ENCODE measurements at places on chromosomes 2 and 18. TPM values are rescaled to one million over a fixed set of nuclear protein-coding genes. Genes with fewer than 3 reads are reported as not detected.

NT5DC4 gene
- not detected for polyA plus RNA-seq

CFAP221 gene
- polyA plus RNA-seq: not detected

CYS1 gene
- not detected for polyA plus RNA-seq

KLHL30 gene
- not detected for polyA plus RNA-seq

SP140L gene
- 94.6 TPM for polyA plus RNA-seq

BCL11A gene
- polyA plus RNA-seq: 81.8 TPM

USP14 gene
- 14.2 TPM for polyA plus RNA-seq

MREG gene
- polyA plus RNA-seq: 2.1 TPM

DNA sequence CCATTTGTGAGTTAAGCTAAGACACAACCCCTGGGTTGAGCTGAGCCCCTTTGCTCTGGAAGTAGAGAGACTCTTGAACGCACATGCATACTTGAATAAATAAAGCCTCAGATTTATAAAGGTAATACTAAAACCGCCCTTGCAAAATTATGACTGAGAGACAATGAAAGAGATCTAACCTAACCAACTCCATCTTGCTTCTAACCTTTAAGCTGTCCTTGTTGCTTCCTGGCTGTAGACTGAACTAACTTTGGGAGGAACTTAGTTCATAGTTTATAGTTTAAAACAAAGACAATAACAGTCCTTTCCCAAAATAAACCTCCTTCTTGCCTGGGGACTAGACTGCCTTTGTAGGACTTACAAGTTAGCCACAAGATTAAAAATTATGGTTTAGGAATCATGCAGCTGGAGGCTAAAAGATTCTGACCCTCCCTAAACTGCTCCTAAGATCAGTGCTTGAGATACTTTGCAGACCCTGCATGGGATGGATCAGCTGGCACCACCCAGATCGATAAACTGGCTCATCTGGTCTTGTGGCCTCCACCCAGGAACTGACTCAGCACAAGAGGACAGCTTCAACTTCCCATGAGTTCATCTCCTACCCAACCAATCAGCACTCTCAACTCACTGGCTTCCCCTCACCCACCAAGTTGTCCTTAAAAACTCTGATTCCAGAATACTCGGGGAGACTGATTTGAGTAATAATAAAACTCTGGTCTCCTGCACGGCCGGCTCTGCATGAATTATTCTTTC lies 240.2 kb upstream of the SLC14A2 start:
- DNase-seq: no peak

DNA sequence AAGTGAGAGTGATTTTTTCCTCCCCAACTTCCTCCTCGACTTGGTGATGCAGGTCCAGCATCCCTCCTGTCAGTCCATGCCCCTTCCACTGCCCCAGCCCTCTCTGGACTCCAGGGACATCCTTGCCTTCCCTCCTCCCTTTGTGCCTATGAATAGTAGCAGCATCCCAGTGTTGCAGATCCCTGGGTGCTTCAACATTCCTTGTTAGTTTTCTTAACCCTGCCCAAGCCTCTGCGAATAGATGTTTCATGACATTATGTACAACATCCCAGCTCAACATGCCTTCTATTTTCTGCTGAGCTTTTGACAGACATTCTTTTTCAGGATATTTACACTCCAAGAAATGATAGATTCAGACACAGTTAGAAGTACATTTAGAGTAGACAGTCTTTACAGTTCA lies 35.3 kb upstream of the CCDC150 start:
- DNase-seq: no peak

DNA sequence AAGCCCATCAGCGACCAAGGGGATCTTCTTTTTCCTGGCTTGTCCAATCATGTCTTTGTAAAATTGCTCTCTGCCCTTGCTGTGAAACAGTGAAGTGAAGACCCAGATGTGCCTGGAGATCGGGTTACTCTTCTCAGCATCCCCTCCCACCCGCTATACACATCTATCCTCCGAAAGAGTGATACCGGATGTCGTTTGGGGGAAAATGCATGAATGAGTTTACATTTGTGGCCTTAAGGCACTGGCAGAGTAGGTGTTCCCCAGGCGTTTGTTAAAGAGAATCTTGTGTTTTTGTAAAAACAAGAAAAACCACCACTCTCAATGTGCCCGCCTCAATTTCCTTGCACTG lies 528.3 kb downstream of the CMPK2 start:
- no peak for DNase-seq

- DNase-seq: no peak
Observed at GRCh38 chr2:54015798-54016699, 45.3 kb upstream of the PSME4 start.

- no peak for DNase-seq
Observed at GRCh38 chr18:70423988-70424387, 135.1 kb downstream of the SOCS6 start.

DNA sequence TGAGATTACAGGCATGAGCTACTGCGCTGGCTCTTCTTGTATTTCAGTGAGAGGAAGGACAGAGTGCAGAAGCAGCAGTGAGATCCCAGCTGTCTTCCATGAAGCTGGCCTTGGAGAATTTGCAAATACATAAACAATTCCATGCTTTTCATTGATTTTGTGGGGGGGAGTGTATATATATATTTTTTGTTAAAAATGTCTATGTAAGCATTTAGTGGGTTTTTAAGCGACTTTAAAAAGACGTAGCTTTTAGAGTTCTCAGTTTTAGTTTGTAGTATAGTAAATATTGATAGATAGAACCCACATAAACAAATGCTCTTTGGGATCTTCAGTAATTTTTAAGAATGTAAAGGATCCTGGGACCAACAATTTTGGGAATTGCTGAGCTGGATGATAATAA lies 6.3 kb downstream of the RBFA start:
- DNase-seq: no peak

- peak; percentile 21 for DNase-seq
Observed at GRCh38 chr2:206263959-206264603, 10.4 kb upstream of the ZDBF2 start.

GRCh38 chr18:79681484-79682387 lies 2.1 kb downstream of the CTDP1 start:
- no peak for DNase-seq

DNA sequence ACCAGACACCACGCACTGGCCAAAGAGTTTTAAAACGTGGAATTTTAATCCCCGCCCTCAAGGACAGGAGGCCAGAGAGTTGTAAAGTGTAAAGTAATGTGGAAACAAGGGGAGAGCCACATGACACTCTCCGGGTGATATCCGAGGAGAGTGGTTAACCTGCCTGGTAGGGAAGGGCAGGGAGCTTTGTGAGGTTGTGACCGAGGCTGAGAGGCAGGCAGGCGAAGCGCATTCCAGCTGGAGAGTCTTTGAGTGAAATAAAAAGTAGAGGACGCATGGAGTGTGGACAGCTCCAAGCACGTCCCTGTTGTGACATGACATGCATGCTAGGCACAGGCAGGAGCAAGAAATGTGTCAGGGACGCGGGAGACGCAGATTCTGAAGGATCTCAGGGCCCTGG lies 539.5 kb downstream of the RNF144A start:
- no peak for DNase-seq

DNA sequence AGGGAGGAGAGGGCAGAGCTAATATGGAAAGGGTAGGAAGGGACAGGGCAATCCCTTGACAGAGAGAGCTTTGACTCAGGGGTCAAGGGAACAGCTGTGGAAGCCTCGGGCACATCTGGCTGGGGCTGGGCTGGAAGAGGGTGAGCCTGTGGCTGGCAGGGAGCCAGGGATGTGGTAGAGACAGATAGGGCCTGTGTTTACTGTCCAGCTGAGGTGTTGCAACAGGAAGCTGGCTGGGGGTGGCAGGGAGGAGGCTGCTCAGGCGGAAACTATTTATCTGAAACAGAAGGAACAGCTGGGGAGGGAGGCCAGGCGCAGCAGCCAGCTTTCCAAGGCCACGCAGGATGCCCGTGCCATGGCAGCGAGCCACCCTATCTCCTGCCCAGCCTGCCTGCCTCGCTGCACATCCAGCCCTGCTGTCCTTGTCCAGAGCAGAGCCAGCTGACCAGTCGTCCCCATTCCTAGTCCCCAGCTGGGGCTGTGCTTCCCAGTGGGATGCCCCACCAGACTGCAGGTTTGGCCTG lies 264.7 kb downstream of the CYP26B1 start:
- DNase-seq: no peak

DNA sequence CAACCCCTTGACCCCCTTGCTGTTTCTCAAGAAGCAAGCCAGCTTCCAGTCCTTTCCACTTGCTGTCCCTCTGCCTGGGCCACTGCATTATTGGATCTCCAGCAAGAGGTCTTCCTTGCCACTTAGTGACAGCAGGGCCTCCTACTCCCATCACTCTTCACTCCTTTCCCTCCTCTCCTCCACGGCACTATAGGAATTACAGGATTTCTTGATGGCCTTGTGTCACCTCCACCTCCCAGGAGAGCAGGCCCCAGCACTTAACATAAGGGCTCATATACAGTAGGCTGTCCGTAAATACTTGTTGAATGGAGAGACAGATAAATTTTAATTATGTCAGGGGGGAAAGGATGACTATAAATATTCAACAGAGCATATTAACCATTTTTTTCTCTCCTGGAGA lies 129.4 kb downstream of the SP3 start:
- DNase-seq: no peak

DNA sequence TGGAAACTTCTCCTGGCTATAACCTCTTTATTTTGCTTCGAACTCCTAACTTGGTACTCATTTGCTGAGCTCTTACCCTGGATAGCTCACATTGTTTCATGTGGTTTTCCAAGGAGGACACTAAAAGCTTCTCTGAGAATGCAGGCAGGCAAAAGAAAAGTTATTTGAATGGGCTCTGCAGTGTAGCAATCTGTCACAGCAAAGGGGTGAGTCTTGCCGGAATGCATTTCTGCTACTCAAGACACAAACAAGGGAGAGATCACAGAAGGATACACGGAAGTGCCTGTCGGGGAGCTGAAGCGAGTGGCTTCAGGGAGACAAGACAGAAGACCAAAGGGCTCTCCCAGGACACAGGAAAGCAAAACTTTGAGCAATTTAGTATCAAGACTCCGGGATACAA lies 265.4 kb downstream of the SS18 start:
- no peak for DNase-seq

DNA sequence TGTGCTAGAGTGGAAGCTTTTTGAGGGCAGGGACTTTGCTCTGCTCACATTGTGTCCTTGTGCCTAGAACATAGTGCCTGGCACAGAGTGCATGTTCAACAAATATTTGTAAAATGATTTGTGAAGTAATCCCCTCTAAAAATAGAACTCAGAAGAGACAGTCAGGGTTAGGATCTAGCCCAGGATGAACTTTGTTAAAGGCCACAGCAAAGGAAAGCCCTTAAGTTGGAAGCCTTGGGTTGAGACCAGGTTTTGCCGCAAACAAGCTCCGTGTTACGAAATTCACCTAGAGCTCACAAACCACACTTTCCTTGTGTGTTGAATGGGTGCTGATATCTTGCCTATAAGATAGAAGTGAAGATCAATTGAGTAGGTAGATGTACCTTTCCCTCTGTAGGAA lies 84.2 kb downstream of the SETBP1 start:
- no peak for DNase-seq

DNA sequence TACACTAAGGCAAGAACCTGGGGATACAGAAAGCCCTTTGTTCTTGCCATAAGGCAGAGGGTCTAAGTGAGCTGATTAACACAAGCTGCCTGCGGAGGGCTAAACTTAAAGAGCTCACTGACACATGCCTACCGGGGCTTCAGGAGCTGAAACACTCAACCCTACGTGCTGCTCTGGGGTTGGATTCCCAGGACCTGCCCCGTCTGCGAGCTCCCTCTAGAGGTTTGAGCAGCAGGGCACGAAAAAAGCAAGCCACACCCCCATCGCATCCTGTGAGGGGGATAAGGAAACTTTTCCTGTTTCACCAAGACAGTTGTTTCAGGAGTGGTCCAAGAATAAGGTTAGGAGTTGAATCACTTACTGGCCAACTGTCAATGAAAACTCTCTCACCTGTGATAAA lies 562.1 kb downstream of the TMX3 start:
- no peak for DNase-seq

GRCh38 chr2:197713271-197713670 lies 8.1 kb downstream of the MARS2 start:
- DNase-seq: no peak

DNA sequence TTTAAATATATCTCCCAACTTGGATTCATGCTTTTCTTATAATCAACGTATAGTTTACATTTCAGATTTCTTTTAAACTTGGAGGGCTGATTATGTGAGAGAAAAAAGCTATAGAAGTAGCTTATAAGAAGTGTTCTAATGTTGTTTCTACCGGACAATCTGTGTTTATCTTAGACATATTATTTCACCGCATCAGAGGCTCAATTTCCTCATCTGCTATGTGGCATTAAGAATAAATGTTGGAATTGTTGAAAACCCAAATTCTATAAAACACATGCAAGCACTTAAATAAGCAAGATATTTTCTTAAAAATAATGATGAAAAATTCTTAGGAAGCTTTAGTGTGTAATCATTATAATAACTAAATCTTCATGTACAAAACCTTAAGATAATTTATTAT lies 407.9 kb downstream of the HRH4 start:
- no peak for DNase-seq

DNA sequence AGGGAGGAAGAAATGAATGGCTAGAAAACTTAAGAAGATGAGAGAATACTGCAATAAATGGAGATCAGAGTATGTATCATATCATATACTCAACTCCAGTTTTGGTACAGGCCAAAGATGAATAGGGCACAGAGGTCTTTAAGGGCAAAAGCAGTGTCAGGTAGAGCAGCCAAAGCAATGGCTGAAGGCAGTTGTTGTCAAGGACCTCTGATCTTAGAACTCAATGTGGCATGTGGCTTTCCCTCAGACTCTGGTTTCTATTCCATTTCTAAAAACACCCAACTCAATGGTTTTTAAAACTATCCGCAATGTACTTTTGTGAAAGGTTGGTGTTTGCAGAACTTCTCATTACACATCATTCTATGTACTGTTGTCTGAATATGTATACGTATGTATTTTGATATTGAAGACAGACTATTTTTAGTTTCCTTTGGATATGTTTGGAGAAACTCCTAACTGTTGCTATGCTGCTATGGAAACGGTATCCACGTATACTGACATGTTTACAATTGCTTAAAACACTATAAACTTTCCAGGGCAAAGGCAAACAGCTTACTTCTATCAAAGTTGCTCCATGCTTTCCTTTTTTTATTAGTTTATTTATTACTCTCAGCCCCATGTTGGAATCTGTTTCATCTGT lies 58.1 kb upstream of the PELI1 start:
- no peak for DNase-seq

GRCh38 chr2:118312969-118313756 lies 224.9 kb downstream of the INSIG2 start:
- DNase-seq: no peak

GRCh38 chr2:156675896-156676295 lies 239.7 kb downstream of the GPD2 start:
- no peak for DNase-seq

DNA sequence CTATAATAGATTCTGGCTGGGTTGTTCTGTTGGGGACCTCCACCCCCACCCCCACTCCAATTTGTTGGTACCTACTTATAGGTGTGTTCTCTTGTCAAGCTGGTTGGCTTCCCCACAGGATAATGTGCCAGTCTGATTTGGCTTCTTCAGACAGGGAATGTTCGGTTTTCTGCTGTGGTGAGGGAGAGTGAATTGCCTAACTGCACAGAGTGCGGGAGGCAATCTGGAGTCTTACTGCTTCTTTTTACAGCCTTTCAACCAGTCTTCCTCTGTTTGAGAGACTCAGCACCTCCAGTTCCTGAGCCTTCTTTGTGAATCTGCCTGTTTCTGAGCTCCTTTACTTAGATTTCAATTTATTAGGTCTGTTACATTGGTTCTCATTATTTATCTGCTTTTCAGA lies 27.4 kb upstream of the SNORC start:
- no peak for DNase-seq

All from B cell (primary cell).